ENCODE measurements at places on chromosomes 2 and 18.
A peak's percentile ranks its signal among the peaks of the same experiment; 100 is the strongest.

- DNase-seq = peak; percentile 3
Measured at GRCh38 chr2:128311216-128311754, 7.4 kb downstream of the HS6ST1 start.

DNA sequence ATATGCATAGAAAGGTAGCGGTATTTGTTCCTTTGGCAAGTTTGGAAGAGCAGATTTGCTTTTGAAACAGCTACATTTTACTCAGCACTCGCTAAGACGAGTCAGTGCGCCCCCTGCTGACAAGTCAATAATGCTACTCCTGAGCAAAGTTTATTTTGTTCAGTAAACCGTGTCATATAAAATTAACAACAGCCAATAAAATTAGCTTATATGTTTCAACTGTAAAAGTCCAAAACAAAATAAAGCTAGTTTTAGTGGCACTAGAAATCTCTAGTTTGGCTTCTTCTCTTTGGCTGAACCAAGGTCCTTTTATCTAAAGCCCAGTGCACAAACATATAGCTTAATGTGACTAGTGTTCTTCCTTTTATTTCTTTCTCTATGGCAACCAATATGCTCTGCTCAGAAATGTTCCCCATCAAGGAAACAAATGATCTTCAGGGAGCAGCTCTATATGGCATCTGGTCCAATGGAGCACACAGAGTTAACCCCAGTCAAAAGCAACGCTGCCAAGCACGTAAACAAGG lies 4.2 kb upstream of the POU3F3 start:
- DNase-seq = no peak

- DNase-seq = no peak
Measured at GRCh38 chr2:144099780-144100377, 420.0 kb downstream of the ZEB2 start.

DNA sequence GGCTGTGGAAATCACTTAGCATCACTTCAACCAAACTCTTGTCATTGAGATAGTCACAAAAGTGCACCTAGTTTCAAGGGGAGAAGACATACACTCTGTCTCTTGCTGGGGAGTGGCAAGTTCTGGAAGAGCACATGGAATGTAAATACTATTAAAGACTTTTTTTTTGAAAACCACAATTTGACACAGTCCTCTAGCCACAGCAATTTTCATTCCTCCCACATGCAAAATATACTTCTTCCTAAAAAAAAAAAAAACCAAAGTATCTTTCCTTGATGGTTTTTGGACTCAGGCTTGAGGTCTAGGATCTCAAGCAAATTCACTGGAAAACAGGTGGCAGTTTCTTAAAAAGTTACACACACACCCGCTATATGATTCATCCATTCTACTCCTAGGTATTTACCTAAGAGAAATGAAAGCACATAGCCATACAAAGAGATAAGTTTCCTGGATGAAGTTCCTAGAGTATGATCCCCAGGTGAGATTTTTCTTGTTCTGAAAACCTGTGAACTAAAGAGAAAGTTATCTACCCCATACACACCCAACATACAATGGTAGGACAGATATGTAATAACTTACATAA lies 295.8 kb downstream of the SP3 start:
- no peak for DNase-seq

DNA sequence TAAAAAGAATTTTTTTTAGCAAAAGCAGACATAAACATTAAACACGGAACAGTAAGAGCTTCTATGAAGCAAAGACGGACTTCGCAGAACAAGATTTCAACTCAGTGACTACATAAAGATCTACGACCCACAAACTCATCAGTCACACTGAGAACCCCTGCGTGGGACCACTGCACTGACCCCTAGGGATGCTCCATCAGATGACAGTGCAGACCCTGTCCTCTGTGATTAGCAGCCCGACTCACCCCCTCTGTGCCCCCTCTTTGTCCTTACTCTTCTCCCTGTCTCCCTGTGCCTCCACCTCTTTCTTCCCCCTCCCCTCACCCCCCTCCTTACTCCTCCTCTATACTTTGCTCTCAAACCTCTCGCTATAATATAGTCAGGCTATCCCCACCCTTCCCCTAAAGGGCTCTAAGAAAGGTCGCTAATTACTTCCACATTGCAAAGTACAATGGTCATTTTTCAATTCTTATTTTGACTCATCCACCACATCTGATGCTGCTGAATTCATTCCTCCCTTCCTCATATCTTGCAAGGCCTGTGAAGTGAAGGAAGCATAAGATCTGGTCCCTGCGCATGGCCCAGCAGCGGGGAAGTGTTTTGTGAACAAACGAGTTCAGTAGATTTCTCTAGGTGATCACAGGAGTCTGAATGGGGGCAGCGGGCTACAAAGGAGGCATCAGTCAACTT lies 89.3 kb downstream of the CABYR start:
- DNase-seq = no peak

DNA sequence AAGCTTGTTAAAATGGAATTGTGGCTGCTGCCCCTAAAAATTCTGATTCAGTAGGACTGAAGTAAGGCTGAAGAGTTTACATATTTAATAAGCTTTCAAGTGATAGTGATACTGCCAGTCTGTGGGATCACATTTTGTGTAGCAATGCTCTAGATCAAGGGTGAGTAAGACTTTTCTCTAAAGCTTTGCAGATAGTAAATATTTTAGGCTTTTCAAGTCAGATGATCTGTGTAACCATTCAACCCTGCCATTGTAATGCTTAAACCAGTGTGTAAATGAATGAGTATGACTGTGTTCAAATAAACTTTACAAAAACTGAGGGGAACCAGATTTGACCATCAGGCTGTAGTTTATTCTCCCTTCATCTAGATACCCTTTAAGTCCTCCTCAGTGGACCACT lies 92.7 kb downstream of the PIK3C3 start:
- no peak for DNase-seq

GRCh38 chr2:47767497-47767844 lies 15.5 kb upstream of the MSH6 start:
- DNase-seq = no peak

DNA sequence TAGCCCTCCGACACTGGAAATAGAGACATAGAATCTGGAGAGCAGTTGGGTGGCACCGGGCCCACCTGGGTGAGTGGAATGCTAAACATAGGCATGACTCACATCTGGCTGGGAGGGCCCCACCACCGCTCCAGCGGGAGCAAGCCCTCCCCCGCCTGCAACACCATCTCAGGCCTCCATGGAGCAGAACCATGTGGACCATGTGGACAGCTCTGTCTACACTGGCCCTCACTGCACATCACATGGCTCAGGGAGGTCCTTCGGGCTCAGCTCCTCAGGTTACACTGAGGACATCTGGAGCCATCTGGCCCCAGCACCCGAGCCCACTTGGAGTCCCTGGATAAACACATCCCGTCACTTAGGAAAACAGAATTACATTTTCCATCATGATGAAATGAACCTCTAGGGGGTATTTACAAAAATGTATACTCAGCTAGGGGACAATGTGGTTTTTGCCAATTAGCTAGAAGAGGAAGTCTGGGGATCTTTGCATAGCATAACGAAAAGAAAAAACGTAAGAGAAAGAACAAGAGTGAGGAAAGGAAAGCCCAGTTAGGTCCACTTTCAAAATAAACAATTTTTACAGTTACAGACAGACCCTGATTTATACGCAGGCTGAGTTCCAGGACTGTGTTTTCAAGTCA lies 30.7 kb upstream of the MLPH start:
- DNase-seq = peak; percentile 97

DNA sequence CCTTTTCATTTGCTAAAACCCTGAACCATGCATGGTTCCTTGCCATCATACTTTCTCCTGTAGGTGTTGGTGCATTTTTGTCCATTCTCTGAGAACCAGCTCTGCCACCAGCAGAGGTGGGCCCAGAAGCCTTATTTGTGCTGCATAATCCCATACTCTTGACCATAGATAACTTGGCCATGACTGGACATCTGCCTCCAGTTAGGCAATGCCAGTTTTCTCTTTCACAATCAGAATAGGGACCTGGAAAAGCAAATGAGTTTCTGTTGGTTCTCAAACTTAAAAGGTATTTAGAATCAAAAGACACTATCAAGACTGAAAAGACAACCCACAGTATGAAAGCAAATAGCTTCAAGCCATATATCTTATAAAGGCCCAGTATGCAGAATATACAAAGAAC lies 167.3 kb downstream of the MAIP1 start:
- no peak for DNase-seq

- no peak for DNase-seq
Measured at GRCh38 chr2:149650006-149650405, 62.4 kb upstream of the MMADHC start.

- no peak for DNase-seq
Measured at GRCh38 chr2:156630579-156631337, 194.6 kb downstream of the GPD2 start.

DNA sequence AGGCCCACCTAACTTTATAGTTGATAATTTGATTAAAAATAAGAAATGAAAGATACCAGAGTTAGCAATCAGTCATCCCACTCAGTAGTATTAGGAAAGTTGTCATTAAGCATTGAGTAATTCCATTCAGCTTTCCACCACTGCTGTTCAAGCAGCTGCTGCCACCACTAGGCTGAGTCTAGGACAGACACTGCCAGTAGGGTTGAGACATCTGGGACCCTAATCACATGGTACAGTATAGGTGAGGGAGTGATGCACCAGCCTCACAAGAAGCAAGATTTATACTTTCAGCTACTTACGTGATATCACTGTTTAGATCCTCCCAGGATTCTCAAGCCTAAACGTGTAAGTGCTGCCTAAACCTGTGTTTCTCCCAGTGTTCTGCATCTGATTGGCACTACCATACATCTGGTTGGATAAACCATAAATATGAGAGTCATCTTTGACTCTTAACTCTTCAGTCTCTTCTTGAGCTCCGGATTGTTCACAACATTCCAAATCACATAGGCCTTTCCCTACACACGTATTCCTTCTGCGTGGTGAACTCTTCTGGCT lies 3.2 kb downstream of the UBXN4 start:
- no peak for DNase-seq

- DNase-seq = no peak
Measured at GRCh38 chr2:9793918-9794717, 49.2 kb upstream of the TAF1B start.

- no peak for DNase-seq
Measured at GRCh38 chr18:23793985-23794867, 105.0 kb downstream of the LAMA3 start.

GRCh38 chr2:130252880-130253645 lies 54.8 kb upstream of the TUBA3E start:
- no peak for DNase-seq

GRCh38 chr18:44047585-44047984 lies 633.1 kb upstream of the SETBP1 start:
- DNase-seq = no peak

DNA sequence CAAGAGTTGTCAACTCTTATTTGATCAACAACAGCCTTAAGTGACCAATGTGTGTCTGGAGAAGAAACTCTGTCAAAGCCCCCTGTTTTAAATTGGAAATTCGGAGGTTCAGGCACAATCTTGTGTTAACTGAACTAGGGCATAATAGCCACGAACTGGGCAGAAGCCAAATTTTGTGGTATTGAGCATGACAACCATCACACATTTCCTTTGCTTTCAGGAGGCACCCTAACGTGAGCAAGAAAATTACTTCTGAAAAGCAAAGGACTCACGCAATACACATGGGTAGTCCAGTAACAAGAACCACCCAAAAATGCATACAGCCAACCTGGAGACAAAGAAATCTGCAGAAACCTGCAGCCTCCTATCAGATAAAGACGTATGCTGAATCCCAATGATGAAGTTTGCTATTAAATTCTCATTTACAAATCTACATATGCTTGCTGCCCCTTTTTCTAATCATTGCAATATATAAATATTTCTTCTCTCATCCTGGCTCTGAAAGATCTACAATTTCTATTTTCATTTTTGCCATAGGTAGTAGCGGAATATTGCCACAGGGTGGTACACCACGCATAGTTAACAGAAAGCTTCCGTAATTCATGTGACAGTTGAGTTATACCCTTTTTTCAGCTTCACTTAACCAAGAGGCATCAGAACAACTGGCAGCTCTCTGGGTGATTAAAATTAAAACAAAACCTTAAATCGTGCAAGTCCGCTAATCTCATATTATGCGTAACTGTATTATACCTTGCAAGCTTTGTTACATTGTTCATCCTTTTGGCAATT lies 495.8 kb downstream of the NRXN1 start:
- DNase-seq = no peak

DNA sequence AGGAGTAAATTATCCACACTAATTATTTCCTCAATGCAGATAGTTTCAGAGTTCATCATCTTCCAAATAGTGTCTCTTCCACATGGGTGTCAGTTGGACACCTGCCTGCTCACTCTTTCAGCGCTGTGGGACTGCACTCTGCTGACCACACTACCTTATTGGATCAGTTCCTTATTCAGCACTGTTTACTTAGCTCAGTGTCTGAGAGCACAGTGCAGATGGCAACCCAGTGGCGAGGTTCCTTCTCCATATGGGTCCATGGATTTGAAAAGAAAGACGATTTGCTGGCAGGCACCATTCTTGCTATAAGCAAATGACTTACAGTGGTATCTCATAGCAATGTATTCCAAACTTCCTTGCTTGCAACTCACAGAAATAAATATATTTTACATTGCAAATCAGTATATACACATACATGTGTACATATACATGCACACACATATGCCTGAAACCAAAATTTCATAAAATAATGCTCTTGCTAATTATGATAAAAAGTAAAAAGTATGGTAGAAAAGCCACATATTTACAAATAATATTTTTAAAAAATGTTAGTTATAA lies 354.8 kb downstream of the INSIG2 start:
- DNase-seq = no peak

DNA sequence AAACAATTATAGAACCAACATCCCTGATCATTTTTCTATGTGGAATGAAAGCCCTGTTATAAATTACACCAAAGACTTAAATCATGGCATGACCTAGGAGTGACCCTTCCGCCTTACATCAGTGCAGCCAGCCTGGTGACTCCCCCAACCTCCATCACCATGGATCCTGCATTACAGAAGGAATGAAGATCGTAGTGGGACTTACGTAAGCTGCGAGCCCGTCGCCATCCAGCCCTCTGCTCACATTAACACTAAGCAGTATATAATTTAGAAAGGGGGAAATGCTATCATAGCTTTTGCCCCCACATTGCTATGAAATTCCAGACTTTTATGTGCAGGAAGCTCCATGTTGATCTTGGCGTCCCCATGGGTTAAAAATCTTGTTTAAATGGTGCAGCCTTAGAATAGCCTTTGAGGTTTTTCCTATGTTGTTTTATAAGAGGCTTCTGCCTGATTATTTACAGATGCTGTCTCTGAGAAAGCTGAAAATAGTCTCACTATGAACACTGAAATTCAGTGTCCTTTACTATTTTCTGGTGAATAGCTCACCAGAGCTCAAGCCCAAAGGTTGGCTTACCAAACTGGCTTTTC lies 76.3 kb downstream of the COLEC12 start:
- DNase-seq = no peak

Data from ascending aorta (tissue), 2 donors.